Occipital lobe (tissue), 3 donors: ENCODE measurements at places on chromosomes 6 and 20. TPM values are rescaled to one million over a fixed set of nuclear protein-coding genes. Genes with fewer than 3 reads are reported as not detected.

AIG1 gene
- total RNA-seq, result 35.7 TPM

NXT1 gene
- total RNA-seq, result 23.6 TPM

ITPR3 gene
- 0.78 TPM for total RNA-seq

DNA sequence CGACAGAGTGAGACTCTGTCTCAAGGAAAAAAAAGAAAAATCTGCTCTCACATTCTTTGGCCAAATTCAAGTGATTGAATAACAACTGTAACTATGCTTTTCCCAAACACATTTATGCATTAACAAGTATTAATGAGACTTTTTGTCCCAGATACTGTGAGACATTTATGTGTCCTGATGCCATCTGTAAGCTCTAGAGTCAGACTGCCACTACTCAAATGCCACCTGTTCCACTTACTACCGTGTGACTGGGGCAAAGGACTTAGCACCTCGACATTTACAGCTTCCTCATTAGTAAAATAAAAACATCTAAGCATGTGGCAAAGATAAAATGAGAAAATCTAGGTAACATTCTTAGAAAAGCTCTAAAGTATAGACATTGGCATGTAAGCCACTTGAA lies 178.1 kb upstream of the MARCKS start:
- DNase-seq, result no peak

DNA sequence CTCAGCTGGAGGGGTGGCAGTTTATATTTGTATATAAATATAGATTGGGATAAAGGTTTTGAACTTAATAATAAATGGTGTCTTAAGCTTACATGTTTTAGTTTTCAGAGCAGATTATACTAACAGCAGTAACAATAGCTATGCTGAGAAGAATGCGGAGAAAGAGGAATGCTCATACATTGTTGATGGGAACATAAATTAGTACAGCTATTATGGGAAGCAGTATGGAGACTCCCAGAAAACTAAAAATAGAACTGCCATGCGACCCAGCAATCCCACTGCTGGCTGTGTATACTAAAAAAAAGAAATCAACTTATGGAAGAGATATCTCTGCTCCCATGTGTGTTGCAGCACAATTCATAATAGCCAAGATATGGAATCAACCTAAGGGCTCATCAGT lies 127.9 kb downstream of the BCKDHB start:
- DNase-seq, result no peak

DNA sequence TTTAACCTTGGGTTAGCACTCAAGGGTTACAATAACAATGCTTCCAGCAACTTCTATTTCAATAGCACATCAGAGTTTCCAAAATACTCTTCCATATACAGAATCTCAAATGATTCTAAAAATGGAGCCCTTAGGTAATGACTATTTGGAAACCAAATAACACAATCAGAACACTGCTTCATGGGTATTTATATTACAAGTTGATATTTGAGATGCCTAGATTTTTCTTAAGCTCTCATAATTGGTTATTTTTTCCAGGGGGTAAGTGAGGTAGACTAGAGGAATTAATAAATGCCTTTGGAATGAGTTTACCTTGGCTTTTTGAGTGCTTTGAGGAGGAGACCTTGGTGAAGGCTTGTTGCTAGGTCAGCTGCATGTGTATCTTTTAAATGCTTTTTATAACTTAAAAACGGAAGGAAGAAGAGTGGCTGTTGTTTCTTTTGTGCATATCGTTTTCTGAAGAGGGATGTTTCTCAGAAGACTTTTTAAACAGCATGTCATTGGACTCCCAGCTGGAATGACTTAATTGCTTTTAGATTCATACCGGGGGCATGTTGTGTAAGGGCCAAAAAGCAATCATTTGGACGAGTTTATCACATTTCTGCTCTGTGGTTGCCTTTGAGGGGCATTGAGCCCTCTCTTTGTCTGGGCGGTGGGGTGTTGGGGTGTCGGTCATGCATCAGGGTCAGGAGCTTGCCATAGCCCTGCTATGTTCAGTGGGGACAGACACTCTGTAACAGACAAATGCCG lies 186.0 kb downstream of the DTNBP1 start:
- no peak for DNase-seq

GRCh38 chr20:8526610-8527009 lies 394.5 kb downstream of the PLCB1 start:
- DNase-seq, result no peak

DNA sequence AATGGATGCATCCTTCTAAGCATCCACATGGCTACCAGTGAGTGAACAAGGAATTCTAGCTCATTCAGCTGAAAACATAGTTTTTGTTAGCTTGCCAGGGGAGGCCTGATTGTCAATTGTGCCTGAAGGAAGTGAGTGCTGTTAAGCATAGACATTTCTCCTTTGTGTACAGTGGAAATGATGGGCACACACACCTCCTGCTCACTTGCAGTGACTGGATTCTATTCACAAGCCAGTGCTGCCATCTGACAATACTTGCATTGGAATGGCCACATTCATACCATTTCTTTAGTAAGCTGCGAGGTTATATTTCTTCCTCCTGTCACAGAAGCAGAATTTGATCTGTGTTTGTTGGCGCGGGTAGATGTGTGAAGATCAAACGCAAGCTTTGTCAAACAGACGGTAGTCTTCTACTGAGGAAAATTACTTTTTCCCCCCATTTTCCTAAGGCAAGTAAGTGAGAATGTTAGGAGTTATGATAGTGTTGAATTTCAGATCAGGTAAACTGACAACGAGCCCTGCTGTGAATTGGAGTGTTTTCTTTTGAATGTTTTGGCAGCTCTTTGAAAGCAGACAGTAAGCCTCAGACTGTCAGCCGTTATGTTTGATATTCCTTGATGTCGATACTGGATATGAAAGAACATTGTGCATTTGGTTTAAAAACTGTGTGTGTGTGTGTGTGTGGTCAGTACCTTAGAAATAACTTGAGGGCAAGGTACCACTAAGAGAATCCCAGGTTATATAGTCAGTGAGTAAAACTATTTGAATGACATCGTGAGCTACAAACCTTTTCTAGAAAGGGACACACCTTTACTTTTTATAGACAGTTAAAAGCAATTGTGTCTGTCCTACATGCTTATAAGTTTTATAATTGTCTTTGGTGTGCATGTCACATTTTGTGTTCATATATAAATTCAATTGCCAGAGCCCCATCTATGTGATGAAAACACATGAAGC lies 84.2 kb upstream of the BMP2 start:
- no peak for DNase-seq

- no peak for DNase-seq
These were observed 148.0 kb downstream of the MCHR2 start for GRCh38 chr6:99846006-99846405.
